ENCODE measurements at places on chromosomes 16 and 17. TPM values are rescaled to one million over a fixed set of nuclear protein-coding genes. Genes with fewer than 3 reads are reported as not detected.

Gene KIF1C
- 84.8 TPM for total RNA-seq

Gene KRTAP1-3
- not detected for total RNA-seq

Gene SLC25A11
- total RNA-seq: 54.5 TPM

Gene PLD6
- 5.5 TPM for total RNA-seq

Gene CTRB1
- total RNA-seq: not detected

Gene RNF222
- total RNA-seq: not detected

Gene RNF112
- total RNA-seq: 0.25 TPM

Gene DHRS7C
- total RNA-seq: not detected

Gene KRTAP2-3
- not detected for total RNA-seq

Gene SOX8
- total RNA-seq: not detected

All from MCF 10A (cell line).